ENCODE measurements at places on chromosomes 1 and 21.

- no peak for DNase-seq
Observed at GRCh38 chr1:229238674-229239415, 32.1 kb upstream of the RAB4A start.

DNA sequence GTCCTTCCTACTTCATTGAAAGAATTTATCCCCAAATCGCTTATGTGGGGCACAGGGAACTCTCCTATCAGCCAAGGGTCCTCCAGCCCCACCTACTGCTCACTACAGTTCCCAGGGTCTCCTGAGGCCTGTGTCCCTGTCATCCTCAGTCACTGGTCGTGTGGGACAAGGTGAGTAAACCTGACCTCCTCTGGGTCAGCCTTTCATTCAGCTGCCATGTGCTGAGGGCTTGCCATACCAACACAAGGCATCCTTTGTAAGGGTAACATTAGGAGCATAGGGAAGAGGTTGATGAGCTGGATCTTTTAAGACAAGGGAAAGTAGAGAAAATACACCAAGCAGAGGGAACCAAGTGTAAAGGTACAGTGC, 11.2 kb upstream of the SNAPIN start:
- no peak for DNase-seq

DNA sequence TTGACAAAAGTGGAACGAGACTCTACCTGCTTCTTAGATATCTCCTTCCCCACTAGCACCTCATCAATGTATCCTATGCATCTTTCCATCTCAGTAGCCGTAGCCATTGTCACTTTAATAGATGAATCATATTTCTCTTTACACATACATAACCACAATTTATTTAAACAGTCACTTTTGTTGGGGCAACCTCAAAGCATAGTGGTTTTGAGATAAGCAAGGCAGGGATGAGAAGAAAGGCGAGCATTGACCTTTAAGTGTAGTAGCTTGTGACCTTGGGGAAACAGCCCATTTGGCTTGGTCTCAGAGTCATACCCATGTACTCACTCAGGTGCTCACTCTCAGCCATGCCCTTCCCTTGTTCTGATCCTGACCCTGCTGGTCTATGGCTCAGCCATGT, 260.1 kb downstream of the C1orf94 start:
- DNase-seq: no peak

- DNase-seq: no peak
Observed at GRCh38 chr1:87398641-87399040, 70.0 kb downstream of the LMO4 start.

DNA sequence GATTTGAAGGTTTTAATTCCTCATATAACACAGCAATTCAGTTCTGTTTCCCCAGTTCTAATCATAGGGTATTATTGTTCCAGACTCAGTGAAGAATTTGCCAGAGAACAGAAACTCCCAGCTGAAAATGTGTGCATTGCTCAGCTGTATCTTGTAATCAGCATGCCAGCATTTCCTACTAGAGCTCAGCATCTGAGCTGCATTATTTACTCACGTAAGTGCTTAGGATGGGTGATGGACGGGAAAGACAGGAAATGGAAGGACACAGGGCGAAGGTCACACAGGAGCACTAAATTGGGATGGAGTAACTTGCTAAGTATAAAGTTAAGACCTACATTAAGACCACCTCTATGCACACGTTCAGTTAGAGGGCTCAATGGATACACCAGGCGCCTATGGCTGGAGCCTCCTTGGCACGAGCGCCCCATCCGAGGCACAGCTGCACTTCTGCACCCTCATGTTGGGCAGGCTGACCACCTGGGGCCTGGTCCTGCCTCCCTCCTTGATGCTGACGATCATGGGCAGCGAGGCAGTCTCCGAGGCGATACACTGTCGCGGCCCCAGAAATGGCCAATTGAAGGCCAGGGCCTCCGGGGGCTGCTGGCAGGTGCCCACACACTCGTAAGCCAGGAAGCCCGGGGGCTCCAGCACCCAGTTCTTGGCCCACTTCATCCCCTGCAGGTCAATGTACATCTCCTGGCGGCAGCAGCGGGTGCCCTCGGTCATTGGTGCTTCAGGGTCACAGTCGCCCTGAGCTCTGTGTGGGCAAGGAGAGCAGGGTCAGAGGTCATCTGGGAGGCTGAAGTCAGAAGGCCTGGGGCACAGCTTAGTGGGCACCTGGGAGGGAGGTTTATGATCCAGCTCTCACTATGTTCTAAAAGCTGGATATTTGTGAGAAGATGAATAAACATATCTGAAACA, 3.7 kb downstream of the LEFTY2 start:
- DNase-seq: no peak

DNA sequence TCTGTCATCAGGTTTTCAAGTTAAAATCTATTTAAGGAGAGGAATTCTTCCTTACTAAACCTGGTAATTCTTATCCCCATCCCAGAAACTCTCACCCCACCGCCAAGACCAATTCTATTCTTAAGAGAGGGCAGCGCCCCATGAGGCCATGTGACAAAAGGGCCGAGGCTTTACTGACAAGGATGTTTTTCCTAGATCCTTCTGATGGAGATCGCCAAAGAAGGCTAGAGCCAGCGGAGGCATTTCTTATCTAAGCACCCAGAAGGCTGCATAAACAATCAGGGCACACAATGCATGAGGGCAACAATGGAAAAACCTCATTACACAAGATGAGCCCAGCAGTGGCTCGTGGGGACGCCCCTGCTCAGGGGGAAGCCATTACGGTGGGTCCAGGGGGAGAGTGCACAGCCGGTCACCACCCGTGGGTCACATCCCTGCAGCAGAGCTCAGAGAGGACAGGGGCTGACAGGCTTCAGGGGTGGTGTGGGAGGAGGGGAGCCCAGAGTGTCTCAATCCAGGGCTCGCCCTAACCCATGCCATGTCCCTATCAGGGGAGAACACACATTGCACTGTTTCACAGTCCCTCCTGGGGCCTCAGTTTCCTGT, 88.7 kb downstream of the ITPKB start:
- no peak for DNase-seq

DNA sequence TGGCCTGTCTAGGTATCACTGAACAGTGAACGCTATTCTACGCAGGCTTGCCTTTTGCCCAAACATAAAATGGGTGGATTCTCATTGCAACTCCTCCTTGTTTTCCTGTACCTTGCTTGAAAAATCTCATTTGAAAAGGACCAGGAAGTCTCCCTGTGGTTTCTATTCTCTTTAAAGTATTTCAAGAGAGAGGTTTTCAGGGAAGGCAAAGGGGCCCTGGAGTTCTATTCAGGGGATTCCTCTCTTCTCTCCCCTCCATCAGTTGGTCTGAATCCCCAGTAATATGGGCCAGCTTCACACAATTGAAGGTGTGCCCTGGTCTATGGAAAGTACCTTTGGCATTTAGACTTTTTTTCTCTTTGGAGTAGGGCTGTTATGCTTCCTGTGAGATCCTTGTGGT, 311.3 kb downstream of the RGS7 start:
- DNase-seq: no peak

DNA sequence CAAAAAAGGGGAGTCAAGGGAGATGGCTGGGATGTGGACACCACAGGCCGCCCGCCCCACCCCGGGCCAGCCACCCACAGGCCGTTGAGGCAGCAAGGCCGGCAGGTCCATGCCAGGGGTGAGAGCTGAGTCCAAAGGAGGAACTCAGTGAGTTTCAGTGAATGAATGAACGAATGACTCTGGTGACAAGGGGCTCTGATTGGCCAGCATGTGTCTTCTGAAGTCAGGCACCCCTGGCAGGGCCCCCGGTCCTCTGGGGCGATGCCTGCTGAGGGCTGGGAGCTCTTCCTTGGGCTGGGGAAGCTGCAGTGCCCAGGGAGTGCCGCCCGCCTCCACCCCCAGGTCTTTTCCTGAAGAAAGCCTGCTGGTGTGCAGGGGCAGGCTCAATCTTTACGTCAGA, 236.1 kb upstream of the VAMP3 start:
- no peak for DNase-seq

GRCh38 chr1:223531742-223532341, 133.7 kb downstream of the CAPN8 start:
- DNase-seq: peak; percentile 38

- no peak for DNase-seq
Observed at GRCh38 chr1:80632284-80632683, 1168.5 kb upstream of the ADGRL2 start.

DNA sequence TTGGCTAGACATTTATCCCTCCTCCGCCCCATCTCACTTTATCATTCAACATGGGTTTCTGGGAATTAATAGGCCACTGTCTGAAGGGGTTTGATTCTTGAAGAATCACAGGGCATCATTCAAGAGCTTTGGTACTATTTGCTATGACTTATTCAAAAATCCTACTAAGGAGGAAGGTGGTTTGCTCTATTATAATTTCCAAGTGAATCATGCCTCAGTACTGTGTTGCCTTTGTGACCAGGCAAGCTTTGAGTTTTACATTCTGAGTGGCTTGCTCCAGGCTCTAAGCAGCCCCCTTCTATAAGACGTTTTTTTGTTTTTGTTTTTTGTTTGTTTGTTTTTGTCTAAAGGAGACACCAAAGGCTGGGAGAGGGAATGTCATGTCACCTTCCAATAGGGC, 2.6 kb downstream of the C1orf21 start:
- DNase-seq: no peak

GRCh38 chr1:214670098-214670497, 67.1 kb downstream of the CENPF start:
- DNase-seq: no peak

DNA sequence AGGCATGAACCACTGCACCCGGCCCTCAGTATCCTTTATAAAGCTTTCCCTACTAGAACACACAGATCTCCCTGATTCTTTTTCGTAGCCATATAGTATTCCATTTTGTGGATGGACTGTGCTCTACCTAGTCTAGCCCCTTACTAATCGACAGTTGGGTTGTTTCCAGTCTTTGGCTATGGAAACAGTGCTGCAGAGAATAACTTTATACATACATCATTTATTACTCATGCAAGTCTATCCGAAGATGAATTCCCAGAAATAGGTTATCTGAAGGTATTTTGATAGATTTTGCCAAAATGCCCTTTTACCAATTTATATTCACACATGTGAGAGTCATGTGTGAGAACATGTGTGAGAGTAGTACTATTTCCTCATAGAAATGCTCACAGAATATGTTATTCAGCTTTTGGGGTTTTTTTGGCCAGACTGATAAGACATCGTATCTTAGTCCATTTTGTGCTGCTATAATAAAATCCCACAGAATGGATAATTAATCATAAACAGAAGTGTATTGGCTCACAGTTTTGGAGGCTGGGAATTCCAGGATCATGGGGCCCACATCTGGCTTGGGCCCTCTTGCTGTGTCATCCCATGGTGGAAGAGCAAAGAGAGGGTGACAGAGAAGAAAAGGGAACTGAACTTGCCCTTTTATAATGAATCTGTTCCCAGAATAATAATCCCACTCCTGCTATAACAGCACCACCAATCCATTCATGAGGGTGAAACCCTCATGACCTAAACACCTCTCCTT, 17.3 kb upstream of the FGR start:
- DNase-seq: no peak

- no peak for DNase-seq
Observed at GRCh38 chr21:38341546-38342012, 84.8 kb downstream of the KCNJ15 start.

GRCh38 chr1:50853325-50853724, 106.7 kb downstream of the FAF1 start:
- DNase-seq: no peak

GRCh38 chr1:201142011-201142848, 12.0 kb downstream of the TMEM9 start:
- DNase-seq: no peak

DNA sequence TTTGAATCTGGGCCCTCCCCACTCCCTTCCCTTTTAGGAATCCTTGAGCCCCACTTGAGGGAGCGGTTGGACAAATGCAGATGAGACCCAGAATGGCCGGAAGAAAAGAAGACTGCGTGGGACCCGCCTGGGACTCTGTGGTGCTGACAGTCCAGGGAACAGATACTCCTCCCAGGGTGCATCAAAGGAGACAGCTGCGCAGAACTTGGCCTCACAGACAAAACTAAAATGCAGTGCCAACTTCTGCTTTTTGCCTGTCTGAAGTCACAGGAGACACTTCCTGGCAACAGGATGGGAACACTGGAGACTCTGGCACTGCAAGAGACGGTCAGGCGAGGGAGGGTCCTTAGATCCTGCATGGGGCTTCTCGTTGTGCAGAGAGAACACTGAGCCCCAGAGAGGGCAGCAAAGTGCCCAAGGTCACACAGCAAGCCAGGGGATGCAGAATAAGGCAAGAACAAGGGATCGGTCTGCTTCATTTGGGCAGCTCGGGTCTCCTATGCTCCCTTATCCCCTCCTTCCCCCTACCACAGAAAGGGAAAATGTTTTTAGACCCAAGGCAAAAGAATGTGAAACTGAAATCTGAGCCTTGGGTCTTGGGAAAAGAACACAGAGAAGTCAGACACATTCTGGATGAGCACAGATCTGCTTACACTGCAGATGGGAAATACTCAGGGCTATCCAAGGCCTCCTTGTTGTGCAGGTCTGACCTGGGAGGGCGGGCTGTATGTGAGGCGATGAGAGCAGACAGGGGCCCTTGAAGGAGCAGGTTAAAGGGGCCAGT, 182.4 kb downstream of the TRABD2B start:
- DNase-seq: no peak

- no peak for DNase-seq
Observed at GRCh38 chr1:174218983-174219382, 59.7 kb downstream of the RABGAP1L start.

GRCh38 chr1:8866173-8866791, 12.2 kb downstream of the ENO1 start:
- DNase-seq: no peak

GRCh38 chr1:220487297-220487820, 40.6 kb upstream of the MARK1 start:
- DNase-seq: no peak

- DNase-seq: no peak
Observed at GRCh38 chr1:155697046-155697445, 8.2 kb downstream of the DAP3 start.

GRCh38 chr1:209601809-209602657, 18.5 kb downstream of the CAMK1G start:
- no peak for DNase-seq

DNA sequence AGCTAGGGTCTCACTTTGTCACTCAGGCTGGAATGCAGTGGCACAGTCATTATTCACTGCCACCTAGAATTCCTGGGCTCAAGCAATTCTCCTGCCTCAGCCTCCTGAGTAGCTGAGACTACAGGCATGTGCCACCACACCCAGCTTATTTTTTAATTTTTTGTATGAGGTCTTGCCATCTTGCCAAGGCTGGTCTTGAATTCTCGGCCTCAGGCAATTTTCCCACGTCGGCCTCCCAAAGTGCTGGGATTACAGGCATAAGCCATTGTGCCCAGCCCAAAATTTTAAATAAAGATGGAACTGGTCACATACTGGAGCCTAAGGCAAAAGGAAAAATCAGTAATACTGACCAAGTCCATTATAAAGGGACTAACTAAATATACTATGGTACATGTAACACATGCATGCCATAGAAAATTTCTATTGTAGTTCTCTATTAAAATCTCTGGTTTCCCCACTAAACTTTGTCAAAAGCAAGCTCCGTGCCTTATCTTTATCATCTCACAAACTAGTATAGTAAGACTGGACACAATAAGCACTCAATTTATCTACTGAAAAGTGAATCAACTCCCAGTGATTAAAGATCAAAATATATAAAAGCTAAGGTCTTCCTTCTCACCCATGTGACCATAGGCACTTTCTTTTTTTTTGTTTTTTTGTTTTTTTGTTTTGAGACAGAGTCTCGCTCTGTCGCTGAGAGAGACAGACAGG, 61.6 kb downstream of the HSF2BP start:
- no peak for DNase-seq

Measured in activated CD8-positive, alpha-beta memory T cell treated with anti-CD3 and anti-CD28 coated beads, Interleukin-2, amount 50 U/mL, for 4 hours (primary cell).